Activated T-cell treated with anti-CD3 and anti-CD28 coated beads, Interleukin-2, amount 50 U/mL, for 48 hours (primary cell): ENCODE measurements at places on chromosomes 4 and X.

GRCh38 chrX:11944501-11944900 lies 186.5 kb downstream of the MSL3 start:
- DNase-seq: no peak

GRCh38 chr4:71029504-71029903 lies 36.1 kb downstream of the DCK start:
- DNase-seq: no peak

GRCh38 chrX:141879616-141880015 lies 24.1 kb upstream of the MAGEC1 start:
- DNase-seq: no peak

- peak; percentile 55 for DNase-seq
Measured at GRCh38 chrX:78123190-78123589, 16.3 kb downstream of the TAF9B start.

DNA sequence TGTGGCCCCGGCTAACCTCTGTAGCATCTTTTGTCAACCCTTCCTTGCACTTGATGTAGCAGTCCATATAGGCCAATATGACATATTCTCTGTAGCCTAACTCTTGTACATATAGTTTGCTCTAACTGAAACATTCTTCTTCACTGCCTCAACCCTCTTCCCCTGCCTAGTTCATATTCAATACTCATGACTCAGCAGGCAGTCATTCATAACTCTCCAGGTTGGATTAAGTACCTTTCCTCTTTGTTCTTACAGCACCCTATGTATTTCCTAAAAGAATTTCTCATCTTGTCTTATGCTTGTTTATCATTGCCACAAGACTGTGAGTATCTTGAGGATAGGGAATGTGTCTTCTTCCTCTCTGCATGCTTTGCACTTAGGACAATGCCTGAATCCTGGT lies 76.9 kb downstream of the TMLHE start:
- no peak for DNase-seq

GRCh38 chr4:113003841-113004240 lies 45.6 kb upstream of the ANK2 start:
- DNase-seq: no peak

DNA sequence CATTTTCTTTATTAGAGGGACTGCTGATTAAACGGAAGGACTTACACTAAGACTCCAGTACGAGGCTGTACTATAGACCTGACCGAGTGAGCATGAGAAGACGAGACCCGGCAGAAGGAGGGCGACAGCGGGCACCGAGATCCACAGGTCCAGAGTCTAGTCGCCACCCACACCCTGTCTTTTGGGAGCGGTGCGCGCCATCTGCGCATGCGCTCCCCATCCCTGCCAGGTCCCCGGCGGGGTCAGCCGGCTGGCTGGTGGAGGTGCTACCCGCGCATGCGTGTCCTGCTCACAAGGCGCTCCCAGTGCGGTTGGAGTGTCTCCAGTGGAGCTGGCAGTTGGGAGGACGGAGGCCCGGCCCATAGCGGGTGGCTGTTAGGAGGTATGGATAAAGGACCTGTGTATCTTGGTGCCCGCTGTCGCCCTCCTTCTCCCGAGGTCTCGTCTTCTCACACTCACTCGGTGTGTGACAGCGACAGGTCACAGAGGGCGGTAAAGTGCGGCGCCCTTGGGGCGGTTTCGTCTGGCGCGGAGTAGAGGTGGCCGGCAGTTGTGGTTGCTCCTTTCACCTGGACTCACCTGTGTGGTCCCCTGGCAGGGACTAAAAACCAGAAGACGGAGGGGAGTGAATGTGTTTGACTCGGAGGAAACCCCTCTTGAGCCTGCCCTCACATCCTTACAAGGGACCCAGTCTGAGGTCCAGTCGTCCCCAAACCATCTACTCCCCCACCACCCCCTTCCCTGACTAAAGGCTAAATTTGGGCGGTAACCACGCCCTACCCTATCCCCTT lies 7.6 kb upstream of the HSD17B10 start:
- DNase-seq: peak; percentile 86

DNA sequence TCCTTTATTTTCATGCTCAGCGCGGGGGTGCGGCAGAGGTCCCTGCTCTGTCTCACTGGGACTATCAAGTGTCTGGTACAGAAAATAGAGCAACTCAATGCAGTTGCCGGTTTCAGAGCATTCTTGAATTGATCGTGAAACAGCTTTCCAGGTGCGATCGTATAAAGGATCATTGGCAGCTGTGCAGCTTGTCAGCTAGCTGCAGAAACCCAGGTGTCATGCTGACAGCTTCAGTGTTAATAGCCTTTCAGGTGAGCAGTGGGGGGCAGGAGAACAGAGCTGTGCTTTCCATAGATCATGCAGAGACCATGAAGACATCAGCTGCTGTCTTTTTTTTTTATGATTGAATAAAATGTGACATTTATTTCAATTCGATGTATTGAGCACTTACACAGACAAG lies 583.9 kb downstream of the NLGN4X start:
- no peak for DNase-seq

DNA sequence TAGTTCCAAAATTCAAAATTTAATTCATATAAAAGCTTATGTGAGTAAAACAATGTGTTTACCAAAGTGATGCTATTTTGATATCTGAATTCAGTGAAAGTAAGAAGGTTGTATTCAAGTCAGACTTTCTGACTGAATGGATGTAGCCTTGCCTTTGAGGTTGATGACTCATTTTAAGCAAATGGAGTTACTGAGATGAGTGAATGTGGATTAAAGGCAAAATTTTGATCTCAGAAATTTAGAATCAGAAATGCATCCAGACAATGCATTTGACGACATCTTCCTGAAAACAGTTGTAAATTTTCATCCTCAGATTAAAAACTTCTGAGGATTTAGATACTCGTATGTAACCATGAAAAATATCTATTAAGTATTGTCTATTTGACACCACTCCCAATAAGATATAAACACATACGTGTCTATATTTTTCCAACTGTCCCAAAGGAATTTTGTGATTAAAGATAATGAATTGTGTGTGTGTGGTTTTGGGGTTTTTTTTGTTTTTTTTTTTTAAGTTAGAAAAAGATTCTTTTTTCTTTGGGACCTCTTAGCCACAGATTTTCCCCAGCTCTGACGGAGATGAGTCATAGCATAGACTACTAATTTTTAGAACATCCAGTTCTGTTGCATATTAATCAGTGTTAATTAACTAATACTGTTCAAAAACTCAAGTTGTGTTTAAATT lies 34.4 kb downstream of the NFKB1 start:
- no peak for DNase-seq

- DNase-seq: no peak
Measured at GRCh38 chr4:148214529-148215166, 227.6 kb downstream of the NR3C2 start.

DNA sequence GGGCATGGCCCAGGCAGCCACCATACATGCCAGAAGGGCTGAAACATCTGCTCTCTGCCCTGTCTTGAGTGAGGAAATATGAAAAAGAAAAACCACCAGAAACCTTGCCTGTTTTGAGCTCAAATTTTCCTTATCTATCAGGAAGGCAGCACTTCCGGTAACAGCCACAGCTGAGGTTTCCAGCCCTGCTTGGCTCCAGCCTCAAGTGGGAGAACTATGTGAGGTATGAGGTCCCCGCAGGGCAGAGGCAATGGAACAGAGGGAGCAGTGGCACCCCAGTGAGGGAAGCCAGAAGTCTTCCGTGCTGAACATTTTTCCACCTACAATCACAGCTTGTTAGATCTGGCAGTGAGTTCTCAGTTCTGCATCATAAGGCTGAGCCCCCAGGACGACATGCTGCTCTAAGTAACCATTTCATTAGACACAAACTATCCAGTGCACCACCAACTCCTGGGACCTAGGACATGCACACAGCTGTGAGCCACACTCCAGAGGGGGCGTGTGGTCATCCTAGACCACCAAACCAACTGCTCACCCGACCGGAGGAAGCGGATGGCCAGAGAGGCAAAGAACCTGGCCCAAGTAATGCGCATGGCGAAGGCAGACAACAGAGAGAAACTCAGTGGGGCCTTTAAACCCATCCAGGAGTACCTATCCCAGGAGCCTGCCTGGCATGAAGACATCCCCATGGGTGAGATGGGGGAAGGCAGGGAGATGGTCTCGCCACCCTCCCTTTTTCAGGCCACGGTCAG lies 22.6 kb downstream of the WDR1 start:
- DNase-seq: peak; percentile 49

GRCh38 chr4:113675731-113676697 lies 85.5 kb downstream of the CAMK2D start:
- no peak for DNase-seq

DNA sequence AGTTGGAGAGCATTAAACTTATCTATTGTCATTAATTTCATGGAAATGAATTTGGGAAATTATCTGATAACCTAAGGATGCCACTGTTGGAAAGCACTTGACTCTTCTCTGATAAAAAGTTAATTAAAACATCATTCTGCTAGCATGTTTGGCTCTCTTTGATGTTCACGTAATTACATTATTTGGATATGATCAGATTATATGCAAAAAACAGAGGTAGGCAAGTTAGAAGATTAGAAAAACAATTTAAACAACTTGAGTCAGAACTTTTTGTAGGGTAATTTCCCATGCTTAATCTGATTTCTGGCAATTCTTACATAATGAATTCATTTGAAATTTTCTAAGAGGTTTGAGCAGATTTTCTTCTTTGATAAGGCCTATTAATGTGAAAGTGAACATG lies 882.9 kb downstream of the TRAM1L1 start:
- DNase-seq: no peak

GRCh38 chr4:153641532-153641931 lies 42.5 kb upstream of the TLR2 start:
- DNase-seq: no peak

GRCh38 chr4:109879081-109879480 lies 31.2 kb downstream of the LRIT3 start:
- no peak for DNase-seq

GRCh38 chr4:152398060-152398459 lies 137.8 kb downstream of the FBXW7 start:
- DNase-seq: no peak

- DNase-seq: peak; percentile 62
Measured at GRCh38 chr4:80072228-80072743, 743 bp downstream of the ANTXR2 start.

DNA sequence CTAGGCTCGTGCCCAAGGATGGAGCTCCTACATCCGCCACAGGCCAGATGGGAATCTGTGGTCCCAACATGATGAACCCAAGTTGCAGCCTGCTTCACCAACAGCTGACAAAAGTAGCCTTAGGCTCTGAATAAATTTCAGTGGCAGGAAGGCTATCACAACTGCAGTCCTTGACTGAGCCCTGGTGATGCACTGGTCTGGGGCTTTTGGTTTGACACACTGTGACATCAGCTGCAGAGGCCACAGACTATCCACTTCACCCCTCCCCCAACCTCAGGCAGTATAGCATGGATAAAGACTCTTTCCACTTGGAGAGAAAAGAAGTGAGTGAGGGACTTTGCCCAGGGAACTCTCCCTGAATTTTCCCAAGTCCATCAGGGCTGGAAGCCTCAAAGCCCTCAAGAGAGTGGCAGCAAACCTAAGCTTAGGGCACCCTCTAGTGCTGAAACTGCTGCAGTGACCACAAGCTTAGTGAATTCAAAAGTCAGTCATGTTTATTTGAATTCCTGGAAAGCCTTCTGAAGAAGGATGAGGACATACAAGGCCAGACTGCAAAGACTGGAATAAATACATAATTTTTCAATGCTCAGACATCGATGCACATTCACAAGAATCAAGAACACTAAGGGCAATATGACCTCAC lies 135.0 kb upstream of the TENT5D start:
- no peak for DNase-seq

DNA sequence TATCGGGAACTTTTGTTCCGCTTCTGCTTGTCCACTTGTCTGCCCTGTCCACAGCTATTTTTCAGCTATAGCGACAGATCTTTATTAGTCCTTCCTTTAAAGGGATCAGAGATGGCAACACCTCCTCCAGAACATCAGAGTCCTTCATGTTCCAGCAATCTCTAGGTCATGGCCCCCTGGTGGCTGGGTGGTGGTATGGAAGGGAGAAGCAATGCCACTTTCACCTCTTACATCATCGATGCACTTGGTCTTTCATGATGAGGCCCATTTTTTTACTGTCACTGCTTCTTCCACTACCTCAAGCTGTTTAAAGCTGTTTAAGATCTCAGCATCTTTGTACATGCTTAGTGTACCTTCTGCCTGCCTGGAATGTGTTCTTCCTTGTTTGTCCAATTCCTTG lies 106.7 kb downstream of the ARHGAP6 start:
- DNase-seq: peak; percentile 66

GRCh38 chr4:11189756-11190155 lies 238.9 kb downstream of the HS3ST1 start:
- DNase-seq: no peak

GRCh38 chr4:2359591-2360395 lies 58.7 kb downstream of the ZFYVE28 start:
- no peak for DNase-seq

- no peak for DNase-seq
Measured at GRCh38 chr4:15964159-15964558, 1.2 kb upstream of the FGFBP2 start.

- no peak for DNase-seq
Measured at GRCh38 chrX:16212436-16212835, 45.2 kb downstream of the MAGEB17 start.

DNA sequence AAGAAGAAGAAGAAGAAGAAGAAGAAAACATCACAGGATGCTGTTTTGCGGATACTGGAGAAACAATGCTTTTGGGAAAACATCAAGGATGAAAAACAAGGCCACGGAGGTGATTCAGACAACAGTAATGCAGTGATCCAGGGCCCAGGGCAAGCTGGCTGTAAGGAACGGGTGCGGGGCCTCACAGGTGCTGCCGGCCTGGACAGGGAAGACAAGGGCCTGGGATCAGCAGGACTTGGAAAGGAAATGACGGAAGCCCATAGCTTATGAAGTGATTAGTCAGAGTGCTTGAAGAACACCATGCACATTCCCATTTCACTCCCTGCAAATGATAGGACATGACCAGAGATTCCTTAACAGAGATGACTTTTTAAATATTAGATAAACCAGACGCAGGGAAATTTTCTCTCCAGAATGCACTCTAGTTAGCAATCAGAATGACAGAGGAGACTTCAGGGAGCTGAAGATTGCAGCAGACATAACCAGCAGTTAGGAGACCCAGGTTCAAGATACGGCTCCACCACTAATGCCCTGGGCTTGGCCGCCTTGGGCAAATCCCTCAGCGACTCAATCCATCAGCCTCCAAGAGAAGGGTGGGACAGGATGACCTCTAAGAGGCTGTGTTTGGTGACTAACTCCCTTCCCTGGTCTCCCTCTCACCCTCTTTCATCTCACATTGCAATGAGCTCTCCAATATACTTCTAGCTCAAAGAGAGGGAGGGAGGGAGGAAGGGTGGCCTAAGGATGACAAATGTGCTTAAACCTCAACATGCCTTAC lies 54.1 kb downstream of the APBB2 start:
- DNase-seq: no peak

DNA sequence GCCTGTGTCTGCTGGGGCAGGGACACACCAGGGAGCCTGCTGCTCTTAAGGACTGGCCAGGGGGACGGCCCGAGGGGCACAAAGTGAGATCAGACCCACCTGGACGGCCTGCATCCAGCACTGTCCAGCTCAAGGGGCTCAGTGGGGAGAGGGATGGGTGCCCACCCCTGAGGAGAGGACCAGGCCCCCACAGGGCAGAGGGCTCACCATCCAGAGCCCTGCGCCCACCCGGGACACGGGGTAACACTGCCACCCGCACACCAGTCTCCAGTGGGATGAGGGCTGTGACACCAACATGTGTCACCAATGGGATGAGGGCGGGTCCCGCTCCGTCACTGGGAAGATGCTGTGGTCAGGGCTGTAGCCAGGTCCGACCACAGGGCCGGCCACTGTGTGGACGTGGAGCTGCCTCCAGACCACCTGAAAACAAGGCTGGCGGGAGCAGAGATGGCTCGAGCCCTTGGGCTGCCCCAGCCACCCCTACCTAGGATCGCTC lies 13.2 kb downstream of the DGKQ start:
- no peak for DNase-seq

GRCh38 chr4:177092807-177093206 lies 216.9 kb upstream of the NEIL3 start:
- DNase-seq: no peak
